Activated T-helper 9 cell treated with anti-CD3 and anti-CD28 coated beads, Interleukin-2, amount 50 U/mL, for 16 hours (primary cell): ENCODE measurements at places on chromosomes 11 and 22.

DNA sequence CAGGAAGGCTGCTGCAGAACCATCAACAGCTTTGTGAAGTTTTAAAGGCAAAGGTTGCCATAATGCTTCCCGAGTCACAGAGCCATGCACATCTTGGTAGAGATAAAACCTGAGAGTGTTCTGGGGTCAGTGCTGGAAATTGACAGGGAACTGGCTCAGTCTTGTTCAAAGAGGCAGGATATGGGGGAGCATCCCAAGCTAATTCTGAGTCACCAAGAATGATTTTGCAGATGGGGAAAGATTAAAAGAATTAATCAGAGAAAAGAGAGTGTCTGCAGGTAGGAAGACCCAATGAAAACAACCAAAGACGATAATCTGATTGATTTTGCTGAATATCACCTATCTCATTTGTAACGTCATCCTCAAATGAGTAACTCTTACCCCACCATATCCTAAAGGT, 99.9 kb upstream of the CD44 start:
- DNase-seq: no peak

DNA sequence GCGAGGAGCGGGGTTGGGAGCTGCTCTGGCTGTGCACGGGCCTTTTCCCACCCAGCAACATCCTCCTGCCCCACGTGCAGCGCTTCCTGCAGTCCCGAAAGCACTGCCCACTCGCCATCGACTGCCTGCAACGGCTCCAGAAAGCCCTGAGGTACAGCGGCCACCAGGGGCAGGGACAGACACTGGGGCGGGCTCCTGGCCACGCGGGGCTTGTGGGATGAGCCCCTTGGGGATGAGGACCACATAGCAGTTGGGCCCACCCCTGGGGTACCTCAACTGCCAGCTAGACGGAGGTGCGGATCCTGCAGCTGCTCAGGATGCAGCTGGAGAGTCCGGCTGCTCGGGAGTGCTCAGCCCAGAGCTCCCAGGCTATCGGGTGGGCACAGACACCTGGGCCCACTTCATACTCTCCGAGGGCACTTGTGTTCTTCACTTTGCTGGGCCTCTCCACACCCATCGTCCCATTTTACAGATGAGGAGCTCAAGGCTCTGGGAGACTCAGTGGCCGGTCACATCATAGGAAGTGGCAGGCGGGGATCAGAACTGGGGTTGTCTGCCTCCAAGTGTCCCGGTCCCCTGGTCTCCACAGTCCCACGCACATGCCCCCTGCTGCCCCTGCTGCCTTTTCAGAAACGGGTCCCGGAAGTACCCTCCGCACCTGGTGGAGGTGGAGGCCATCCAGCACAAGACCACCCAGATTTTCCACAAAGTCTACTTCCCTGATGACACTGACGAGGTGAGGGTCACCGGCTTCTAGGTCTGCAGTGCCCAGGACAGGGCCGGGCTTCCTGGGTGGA, 77.6 kb downstream of the MYO7A start:
- no peak for DNase-seq

DNA sequence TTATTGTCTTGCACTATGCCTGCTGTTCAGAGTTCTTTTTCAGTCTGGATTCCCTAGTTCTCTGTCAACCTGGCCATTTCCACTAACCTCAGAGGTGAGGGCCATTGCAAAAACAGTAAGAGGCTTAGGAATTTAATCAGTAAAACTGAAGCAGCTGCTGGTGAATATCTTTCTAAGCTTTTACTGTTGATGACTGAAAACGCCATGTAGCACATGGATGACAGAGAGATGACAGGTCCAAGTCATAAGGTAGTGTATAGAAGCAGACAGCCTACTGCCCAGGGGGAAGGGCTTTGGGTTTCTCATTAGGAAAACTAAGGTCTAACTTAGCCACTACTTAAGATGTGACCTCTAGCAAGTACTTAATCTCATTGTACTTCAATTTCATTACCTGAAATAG, 152.6 kb upstream of the DDI1 start:
- DNase-seq: no peak

DNA sequence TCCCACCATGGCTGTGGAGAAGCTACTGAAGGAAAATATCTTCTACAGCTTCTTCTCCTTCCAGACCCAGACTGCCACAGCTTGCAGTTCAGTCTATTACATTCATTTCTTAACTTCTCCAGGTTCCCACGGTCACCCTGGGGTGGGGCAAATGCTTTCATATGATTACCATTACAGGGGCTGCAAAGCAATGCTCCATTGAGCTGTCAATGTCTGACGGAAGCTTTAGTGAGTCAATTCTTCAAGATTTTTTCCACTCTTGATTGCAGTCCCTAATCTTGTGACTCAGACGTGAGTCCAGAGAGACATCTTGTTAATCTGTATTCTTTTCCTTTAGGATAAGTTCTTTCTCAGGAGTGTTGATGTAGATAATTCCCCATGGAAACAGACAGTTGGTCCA, 233.4 kb upstream of the DDI1 start:
- DNase-seq: no peak

GRCh38 chr11:61090521-61090920, 11.8 kb upstream of the CD5 start:
- DNase-seq: no peak

DNA sequence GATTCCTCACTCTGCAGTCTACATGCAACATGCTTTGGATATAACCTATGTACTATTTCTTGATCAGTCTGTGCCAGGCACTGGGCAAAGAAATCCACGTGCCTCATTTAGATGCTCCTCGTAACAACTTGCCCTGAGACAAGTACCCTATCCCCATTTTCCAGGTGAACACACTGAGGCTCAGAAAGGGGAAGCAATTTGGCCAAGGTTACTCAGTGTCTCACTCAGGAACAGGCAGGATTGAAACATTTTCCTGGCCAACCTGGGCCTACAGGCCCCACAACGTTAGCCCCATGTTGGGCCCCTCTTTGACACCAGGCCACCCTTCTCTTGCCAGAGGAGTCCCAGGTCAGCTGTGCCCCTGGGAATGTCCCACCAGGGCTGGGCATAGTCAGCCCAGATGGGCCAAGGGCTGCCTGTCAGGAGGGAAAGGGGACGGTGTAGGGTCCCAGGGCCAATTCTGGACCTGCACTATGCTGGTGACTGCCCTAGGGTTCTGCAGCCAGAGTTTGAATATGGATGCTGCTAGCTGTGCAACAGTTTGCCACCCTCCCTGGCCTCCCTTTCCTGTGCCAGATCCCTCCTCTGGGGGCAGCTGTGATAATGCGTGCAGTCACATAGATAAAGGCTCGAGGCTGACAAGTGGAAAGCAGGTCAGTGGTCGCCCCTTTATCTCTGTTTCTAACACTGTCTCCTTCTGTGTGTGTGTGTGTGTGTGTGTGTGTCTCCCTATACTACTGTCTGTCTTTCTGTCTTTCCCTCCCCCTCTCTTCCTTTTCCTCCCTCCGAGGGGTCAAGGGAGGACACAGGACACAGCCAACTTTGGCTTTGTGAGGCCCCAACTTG, 10.4 kb upstream of the EMID1 start:
- DNase-seq: no peak

- no peak for DNase-seq
Observed at GRCh38 chr11:30960387-30960992, 374.3 kb upstream of the MPPED2 start.

DNA sequence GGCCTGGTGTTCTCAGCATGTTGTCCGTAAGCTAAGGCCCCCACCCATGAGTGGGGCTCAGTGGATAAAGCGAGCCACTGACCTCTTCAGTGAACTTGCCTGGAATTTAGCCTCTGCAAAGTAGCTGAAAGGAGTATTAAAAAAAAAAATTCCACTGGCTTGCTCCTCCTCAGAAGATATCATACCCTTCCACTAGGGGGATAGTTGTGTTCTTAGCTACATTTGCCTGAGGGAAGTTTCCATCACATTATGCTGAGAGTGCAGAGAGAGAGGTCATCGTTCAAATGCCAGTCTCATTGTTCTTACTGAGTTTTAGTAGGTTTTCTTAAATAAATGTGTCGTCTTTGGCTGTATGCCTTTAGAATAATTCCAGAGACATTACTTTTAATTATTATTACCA, 879.7 kb downstream of the JRKL start:
- DNase-seq: no peak

GRCh38 chr11:76241243-76242000, 35.1 kb upstream of the WNT11 start:
- DNase-seq: no peak

GRCh38 chr11:64694821-64695365, 28.1 kb downstream of the NRXN2 start:
- DNase-seq: no peak

- DNase-seq: no peak
Observed at GRCh38 chr22:20203142-20203551, 52.3 kb upstream of the CCDC188 start.

DNA sequence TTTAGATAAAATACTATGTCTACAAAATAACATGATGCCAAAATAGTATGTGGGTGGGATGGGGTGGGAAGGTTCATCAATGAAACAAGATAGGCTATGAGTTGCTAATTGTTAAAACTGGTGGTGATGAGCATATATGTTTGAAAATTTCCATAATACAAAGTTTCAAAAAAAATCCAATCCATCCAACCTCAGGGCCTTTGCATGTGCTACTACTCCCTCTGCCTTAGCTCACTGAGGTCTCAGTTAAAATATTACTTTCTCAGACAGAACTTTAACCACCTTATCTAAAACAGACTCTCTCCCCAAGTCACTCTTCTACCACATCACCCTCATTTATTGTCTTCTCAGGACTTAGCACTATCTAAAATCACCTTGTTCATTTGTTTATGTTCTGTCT, 201.1 kb downstream of the TTC28 start:
- DNase-seq: no peak

- no peak for DNase-seq
Observed at GRCh38 chr22:26780521-26780920, 123.1 kb downstream of the MIAT start.

DNA sequence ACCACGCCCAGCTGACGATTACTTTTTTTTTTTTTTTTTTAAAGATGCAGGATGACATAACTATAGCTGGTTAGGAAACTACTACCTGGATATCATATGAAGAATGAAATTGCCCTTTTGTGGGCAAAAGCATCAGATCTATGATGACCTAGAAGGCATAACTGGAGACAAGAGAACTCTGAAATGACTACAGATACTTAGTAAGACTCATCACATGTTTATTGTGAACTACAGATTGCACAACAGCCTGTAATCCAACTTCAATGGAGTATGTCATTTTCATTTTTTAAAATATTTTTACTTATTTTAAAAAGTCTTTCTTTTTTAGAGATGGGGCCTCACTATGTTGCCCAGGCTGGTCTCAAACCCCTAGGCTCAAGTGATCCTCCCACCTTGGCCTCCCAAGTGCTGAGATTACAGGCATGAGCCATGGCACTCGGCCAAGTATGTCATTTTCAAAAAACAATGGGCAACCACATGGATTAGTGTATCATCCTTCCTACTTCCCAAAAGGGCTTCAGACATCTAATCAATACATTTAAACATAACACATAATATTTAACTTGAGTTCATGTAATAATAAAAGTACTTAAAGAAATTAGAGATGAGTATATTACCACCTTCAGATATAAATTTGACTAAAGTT, 3.3 kb downstream of the MTMR2 start:
- DNase-seq: no peak

GRCh38 chr11:44305470-44306051, 4.4 kb downstream of the ALX4 start:
- no peak for DNase-seq

DNA sequence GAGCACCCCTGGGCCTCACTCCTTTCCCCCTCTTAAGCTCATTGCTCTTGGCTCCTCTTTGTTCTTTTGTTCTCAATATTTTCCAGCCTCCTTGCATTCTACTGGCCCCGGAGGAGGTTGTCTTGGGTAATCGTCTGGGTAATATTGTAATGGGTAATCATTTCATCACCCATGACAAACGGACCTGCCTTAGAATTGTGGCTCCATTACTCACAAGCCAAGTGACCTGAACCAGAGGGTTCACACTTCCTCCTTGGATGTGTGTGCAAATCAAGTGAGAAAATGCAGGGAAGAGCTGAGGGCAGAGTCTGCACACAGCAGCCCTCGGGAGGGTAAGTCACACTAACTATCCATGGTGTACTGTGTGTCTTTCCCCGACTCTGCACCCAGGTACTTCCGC, 305.0 kb downstream of the BUD13 start:
- DNase-seq: no peak

- DNase-seq: no peak
Observed at GRCh38 chr11:62157603-62158002, 32.4 kb upstream of the SCGB1D1 start.

- no peak for DNase-seq
Observed at GRCh38 chr22:31757265-31757664, 3.4 kb downstream of the DEPDC5 start.

- no peak for DNase-seq
Observed at GRCh38 chr11:94396282-94396681, 4.9 kb downstream of the GPR83 start.

- no peak for DNase-seq
Observed at GRCh38 chr11:41320238-41320637, 139.2 kb downstream of the LRRC4C start.

GRCh38 chr11:68890490-68891231, 13.0 kb downstream of the MRPL21 start:
- no peak for DNase-seq

- no peak for DNase-seq
Observed at GRCh38 chr11:16226245-16226644, 130.1 kb downstream of the SOX6 start.

GRCh38 chr11:67277231-67277961, 11.1 kb downstream of the GRK2 start:
- peak; percentile 85 for DNase-seq

DNA sequence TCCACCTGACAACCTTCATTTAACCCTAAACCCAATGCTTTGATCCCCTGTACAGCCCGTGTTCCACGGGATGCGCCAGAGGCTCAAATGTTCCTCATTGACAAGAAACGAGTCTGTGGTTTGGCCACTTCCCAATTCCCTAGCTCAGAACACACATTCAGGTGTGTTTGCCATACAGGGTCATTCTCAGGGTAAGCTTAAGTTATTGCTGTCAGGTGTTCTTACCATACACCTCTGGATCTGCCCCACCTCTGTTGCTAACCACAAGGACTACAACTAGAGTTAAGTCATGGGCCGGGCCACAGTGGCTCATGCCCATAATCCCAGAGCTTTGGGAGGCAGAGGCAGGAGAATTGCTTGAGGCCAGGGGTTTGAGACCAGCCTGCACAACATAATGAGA, 45.6 kb upstream of the POLD3 start:
- no peak for DNase-seq
